Fibroblast of mammary gland (primary cell): ENCODE measurements at places on chromosomes 1 and 21.

DNA sequence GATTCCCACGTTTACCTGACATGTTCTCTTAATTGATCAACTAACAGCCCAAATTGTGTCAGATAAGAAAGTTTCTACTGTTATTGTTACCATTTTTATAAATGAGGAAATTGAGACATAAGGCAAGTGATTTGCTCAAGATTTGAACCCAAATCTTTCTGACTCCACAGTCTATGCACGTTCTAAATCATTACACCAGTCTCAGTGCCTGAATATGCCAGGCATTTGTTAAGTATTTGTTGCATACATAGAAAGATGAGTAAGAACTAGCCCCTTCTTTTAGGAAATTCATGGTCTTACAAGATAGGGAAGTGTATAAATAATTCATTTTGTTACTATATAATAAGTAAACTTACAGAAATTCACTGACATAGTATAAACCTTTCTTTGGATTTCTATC is 7.1 kb upstream of the CD101 start:
- no peak for DNase-seq

GRCh38 chr1:22139817-22140216 is 3.1 kb downstream of the WNT4 start:
- no peak for DNase-seq

GRCh38 chr1:37482004-37482785 is 7.8 kb downstream of the ZC3H12A start:
- no peak for DNase-seq

GRCh38 chr1:154951901-154952657 is 3.8 kb downstream of the PBXIP1 start:
- no peak for DNase-seq
